ENCODE measurements at places on chromosomes 4 and X.

DNA sequence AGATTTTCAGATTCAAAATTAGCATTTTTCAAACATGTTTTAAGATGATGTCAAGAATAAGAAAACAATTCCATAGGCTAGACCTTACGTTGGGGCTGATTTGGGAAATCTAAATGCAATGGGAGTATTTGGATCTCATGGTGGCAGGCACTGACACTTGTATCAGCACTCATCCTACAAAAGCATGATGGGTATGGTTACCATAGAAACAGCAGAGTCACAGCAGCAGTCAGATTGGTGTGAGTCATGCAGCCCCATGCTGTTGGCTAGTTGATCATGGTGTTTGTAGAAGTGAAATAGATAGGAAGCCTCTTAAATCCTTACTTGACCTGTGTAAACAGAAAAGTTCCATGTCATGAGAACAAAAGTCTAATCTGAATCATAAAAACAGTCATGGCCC is 1637.3 kb upstream of the PABPC4L start:
- no peak for DNase-seq

DNA sequence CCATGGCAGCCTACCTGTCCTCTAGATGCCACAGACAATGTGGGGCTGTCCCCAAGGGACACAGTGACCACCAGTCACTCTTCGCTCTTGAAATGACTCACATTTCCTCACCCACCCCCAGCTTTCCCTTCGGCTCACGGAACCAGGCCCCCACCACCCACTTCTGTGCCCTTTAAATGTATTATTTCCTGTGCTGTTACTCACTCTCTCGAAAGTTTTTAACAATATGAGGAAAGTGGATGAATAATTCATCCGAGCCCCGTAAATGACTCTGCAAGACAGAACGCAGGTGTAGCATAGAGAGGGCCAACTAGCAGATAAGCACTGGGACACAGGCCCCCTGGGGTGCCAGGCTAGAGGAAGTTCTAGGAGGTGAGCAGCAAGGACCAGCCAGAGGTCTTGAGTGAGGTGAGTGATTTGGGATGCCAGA is 179.5 kb upstream of the TBL1X start:
- peak; percentile 38 for DNase-seq

DNA sequence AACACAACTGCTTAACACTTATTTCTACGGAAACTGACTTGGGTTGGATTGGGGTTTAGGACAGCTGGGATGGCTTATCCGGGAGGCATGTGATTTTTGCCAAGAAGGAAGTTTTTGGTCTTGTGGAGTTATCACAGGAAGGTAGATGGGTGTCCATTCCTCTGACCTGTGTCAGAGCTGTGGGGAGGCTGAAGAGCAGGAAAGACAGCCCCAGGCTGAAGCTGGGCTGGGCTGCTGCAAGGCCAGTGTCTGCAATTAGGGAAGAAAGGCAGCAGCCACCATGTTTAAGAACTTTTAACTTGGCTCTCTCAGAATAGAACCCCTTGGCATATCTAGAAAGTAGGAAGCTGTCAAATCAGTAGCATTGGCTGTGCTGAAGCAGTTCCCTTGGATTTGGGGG is 42.3 kb downstream of the CCNG2 start:
- no peak for DNase-seq

GRCh38 chrX:28901637-28902036 is 314.4 kb downstream of the IL1RAPL1 start:
- DNase-seq = no peak

GRCh38 chrX:31199840-31200114 is 127.9 kb upstream of the FTHL17 start:
- no peak for DNase-seq

Data from stimulated activated CD4-positive, alpha-beta T cell treated with anti-CD3 and anti-CD28 coated beads, Interleukin-15, amount 100 ng/mL, for 1 hour (primary cell).